Activated effector memory CD4-positive, alpha-beta T cell treated with anti-CD3 and anti-CD28 coated beads, Interleukin-2, amount 50 U/mL, for 16 hours (primary cell): ENCODE measurements at places on chromosomes 11 and 22.

DNA sequence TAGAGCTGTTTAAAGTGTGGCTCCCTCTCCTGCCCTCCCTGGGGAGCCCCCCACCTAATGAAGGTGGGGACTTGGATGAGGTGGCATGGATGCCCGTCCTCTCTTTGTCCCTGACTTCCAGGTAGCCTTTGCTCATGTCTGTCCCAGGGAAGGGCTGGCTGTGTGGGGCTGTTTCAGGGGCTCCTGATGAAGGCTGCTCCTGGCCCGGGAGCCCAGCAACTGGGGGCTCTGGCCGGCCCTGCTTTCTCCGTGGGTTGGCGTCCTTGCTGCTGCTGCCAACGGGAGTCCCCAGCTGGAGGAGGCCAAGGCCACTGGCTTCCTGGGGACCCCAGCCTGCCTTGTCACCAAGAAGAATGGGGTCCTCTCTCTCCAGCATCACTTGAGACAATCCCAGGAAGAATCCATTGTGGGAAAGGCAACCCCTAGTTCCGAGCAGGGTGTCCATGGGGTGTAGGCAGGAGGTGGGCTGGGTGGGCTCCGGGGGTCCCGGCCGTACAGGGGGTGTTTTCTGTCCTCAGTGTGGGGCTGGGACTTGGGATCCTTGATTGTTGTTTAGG, 13.2 kb downstream of the GRAMD4 start:
- DNase-seq, result no peak

- no peak for DNase-seq
Observed at GRCh38 chr11:95307286-95307685, 76.3 kb upstream of the SESN3 start.

DNA sequence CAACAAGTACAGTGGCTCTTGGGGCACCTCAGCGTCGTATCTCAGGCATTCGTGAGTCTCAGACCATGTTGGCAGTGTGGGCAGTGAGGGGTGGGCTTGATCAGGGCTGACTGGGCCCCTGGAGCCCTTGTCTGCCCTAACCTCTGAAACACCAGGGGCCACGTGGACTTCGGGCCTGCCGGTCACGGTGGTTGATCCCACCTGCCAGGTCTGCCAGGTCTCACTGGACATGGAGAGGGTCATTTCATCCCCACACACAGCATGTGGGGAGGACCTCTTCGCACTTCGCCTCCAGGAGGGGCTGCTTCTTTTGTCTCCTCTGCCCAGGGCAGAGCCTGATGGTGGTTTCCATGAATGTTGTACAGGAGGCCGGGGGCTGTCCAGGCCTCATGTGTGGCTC, 77.1 kb downstream of the MPPED1 start:
- DNase-seq, result no peak

GRCh38 chr11:73201249-73201648, 16.8 kb upstream of the P2RY2 start:
- DNase-seq, result peak; percentile 53

GRCh38 chr11:116422956-116423600, 349.7 kb downstream of the BUD13 start:
- DNase-seq, result no peak

GRCh38 chr22:40040927-40041326, 46.2 kb downstream of the FAM83F start:
- DNase-seq, result no peak

- DNase-seq, result no peak
Observed at GRCh38 chr11:83168756-83169155, 11.8 kb downstream of the PCF11 start.

DNA sequence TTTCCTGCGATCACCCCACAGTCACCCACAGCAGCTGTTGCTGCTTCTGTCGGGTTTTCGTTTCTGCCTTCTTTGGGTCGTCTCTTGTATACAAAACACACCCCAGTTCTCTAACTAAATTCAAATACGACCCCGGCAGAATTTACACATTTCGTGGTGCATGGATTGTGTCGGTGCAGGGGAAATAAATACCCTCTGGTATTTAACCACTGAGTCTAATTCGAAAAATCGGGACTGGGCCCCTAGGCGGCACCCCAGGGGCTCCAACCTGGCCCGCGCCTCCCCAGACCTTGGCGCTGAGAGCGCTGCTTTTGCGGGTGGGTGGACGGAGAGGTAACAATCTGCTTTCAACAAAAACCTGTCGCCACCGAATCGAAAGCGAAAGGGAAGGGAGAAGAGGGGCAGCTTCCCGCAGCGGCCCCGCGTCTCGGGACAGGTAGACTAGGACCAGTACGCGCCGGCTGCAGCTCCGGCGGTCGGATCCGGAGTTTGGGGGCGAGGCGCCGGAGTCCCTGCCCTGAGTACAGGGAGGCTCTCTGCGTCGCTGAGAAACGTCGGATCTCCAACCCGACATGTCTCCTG, 4.4 kb downstream of the ALX4 start:
- peak; percentile 71 for DNase-seq

DNA sequence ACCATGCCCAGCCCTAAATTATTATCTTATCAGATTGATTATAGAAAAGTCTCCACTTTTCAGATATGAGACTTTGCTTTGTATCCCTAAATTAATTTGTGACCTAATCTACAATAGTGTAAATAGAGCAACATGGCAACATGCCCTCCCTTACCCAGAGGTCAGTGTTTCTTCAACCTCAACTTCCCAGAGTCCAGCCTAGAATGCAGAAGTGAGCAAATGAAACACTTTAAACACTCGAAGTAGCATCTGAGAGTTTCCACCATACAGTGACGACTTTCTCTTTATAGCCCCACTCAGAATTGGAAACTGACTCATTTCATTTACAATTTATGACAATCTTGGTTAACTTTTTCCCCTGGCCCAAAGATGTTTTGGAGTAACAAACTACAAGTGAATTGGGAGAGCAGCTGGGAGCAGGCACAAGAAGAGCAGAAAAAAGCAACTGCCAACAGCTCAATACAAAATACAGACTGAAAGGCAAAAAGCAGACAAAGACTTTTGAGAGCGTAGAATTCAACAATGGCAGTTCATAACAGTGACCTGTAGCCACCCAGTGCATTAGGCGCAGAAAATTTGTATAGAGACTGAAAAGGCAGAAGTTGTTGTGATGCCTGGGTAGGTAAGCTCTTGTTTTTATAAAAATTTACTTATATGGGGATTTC, 10.1 kb upstream of the BLID start:
- DNase-seq, result no peak
